CD4-positive, alpha-beta T cell treated with Interleukin-6 at 100 ng/mL for 8 hours (primary cell): ENCODE measurements at places on chromosomes 7 and 10.

DNA sequence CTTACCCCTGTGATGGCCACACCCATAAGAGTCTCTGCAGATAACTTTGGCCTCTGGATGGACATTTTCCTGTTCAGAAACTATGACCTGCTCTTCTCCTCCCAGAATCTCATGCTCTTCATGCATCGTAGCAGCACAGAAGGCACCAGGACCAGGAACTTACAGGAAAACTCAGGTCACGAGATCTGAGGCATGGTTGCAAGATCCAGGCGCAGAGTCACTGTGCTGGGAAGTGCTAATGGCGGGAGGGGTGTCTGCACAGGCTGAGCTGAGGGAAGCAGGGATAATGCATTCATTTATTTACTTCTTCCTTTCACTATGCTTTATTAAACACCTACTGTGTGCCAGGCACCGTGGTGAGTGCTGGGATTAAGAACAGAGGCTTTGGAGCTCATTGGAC, 48.2 kb upstream of the LOXL4 start:
- DNase-seq, result no peak

DNA sequence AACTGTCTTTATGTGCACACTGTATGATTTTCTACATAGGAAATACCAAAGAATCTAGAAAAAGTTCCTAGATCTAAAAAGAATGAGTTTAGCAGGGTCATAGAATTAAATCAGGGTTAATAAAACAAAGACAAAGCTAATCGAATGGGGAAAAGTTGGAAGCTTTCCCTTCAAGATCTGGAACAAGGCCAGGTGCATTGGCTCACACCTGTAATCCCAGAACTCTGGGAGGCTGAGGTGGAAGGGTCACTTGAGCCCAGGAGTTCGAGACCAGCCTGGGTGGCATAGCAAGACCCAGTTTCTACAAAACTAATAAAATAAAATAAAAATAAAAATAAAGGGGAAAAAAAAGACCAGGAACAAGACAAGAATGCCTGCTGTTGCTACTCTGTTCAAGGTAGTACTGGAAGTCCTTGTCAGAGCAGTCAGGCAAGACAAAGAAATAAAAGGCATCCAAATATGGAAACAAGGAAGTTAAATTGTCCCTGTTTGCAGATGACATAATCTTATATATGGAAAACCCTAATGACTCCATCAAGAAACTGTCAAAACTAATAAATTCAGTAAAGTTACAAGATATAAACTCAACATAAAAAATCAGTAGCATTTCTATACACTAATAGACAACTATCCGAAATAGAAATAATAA, 76.1 kb upstream of the RHEB start:
- DNase-seq, result no peak

DNA sequence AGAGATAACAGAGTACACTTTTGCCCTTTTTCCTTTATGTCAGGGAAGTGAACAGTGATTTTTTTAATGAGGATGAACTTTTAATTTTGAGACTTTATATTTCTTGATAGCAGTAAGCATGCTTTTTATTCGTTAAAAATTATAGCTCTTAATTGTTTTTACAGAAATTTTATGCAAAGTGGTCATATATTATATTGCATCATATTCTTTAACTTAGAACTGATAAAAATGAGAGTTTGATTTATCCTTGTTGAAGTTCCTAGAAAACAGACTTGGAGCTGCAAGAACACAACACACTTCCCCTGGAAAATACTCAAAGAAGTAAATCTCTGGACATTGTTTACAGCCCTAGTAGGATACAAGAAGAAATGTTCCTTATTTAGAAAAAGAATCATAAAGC, 21.2 kb upstream of the MINDY3 start:
- no peak for DNase-seq

DNA sequence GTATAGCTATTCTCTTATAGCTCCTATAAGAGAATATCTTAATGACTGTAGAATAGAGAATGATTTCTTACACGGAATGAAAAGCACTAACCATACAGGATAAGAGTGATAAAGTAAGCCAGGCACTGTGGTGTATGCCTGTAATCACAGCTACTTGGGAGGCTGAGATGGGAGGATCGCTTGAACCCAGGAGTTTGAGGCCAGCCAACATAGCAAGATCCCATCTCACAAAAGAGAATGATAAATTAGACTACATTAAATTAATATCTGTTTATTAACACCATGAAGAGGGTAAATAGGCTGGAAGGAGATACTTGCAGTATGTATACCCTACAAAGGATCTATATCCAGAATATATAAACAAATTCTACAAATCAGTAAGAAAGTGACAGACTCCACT, 12.2 kb upstream of the OIT3 start:
- no peak for DNase-seq

DNA sequence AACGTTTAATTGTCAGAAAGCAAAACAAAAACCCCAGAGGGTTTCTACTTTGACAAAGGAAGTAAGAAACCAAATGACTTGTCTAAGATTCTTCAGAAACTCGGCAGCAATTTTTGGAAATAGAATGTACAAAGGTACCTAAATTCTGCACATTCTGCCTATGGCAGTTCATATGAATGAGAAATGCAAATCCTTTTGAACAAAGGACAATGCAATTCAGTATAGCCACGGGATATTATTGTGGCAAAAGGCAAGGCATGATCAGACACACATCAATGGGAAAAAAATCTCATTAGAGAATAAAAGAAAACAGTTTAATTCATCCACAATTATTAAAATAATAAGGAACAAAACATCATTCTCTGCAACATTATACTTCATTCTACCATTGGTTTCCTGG, 93.4 kb downstream of the SEMA3C start:
- DNase-seq, result no peak
